ENCODE measurements at places on chromosomes 3 and 15.
A peak's percentile ranks its signal among the peaks of the same experiment; 100 is the strongest.

GRCh38 chr15:67558502-67558901 lies 16.0 kb downstream of the MAP2K5 start:
- DNase-seq = no peak

DNA sequence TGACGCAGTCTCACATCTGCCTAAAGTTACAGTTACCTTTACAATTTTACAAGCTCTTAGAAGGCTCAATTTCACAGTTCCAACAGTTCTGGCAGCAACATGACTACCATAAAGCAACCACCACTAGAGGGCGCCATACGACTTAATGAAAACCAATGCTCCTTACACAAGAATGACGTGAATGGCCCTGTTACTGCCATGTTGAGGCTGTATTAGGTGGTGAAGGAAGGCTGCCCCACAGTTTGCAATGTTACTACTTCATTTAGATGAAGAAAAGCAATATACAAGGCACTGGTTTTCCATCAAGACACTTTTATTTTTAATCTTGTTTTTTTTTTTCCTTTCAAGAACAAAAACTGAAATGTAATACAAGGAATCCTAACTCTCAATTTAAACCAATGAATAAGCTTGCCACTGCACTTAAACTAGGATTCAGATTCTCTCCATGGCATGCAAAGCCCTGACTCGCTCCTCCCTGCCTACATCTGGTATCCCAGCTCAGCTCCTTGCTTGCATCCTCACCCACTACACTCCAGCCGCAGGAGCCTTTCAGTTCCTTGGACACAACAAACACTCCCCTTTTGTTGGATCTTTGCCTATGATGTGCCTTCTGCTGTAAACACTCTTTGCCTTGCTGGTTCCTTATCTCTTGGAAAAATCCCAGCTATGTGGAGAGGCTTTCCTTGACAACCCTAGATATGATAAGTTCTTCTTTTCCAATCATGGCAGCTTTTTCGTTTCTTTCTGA lies 270.7 kb downstream of the GBE1 start:
- DNase-seq = peak; percentile 31

DNA sequence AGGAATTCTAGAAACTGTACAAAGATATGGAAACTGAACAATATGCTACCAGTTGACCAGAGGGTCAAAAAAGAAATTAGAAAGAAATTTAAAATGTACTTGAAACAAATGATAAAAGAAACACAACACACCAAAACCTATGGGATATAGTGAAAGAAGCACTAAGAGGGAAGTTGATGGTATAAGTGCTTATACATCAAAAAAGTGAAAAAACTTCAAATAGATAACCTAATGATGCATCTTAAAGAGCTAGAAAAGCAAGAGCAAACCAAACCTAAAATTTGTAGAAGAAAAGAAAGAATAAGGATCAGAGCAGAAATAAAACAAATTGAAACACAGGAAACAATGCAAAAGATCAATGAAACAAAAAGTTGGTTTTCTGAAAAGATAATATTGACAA lies 68.2 kb downstream of the TFDP2 start:
- no peak for DNase-seq

DNA sequence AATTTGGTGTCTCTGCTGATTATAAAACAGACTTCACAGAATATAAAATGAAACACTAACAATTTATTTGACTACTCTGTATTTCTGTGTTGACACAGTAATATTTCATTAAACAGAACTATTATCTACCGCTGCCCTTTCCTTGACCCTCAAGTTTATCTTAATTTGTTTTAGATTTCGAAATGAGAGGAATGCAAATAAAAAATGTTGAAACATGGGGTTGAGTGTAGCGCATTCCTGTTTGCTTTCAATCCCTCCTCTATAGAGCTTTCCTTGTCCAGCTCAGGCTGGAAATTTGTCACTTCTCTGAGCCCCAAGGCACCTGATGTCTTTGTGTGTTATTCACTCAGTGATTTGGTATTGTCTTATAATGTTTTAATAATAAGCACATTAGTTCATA lies 550.2 kb downstream of the ZBBX start:
- no peak for DNase-seq

DNA sequence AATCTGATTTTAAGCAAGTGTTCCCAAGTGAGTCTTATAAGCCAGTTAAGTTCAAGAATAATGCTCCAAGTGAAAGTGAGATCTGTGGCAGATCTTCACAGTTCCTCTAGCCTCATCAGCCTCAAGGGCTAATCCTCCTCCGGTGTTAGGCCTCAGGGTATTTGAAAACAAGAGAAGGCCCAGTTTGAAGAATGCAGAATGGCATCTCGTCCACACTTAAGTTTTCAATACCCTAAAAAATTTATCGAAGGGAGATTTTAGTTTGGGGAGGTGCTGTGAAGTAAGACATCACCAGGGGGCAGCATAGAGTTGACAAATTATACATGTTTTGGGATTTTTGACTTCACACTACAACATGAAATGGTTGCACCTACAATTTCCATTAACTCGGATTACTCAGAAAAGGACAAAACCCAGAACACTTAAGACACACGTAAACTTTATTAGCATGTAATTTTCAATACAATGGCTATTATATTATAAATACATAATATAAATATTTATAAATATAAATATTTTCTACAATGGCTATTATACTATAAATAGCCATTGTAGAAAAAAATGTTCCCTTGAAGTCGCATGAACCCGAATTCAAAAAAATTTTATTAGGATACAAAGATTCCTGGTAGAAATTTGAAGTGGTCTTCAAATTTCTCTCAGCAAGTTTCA lies 2.3 kb upstream of the TMEM266 start:
- peak; percentile 47 for DNase-seq

GRCh38 chr15:37041042-37041441 lies 59.3 kb downstream of the MEIS2 start:
- no peak for DNase-seq

GRCh38 chr15:39429898-39430357 lies 151.0 kb upstream of the THBS1 start:
- DNase-seq = peak; percentile 20

GRCh38 chr3:179324270-179324754 lies 1.5 kb downstream of the ZNF639 start:
- DNase-seq = no peak

GRCh38 chr3:197690754-197691153 lies 46.0 kb downstream of the RUBCN start:
- DNase-seq = no peak
